ENCODE measurements at places on chromosomes 6 and 20.

DNA sequence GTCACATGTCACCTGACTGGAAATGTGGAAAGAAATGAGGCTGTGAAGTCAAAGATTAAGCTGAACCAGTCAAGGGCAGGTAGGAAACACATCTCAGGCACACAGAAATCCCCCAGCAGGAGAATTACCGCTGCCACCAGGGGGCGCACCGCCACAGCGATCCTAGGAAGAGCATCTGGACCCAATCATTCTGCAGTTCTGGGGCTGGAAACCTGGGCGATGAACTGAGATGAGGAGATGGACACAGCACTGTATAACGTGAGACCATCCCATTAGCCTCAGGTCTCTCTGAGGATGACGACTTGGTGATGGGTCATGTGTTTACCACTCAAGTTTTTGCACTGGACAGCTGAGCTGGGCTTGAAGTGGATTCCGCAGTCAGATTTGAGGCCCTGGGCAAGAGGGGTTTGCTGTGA is 6.5 kb upstream of the SLC24A3 start:
- peak; percentile 89 for DNase-seq

DNA sequence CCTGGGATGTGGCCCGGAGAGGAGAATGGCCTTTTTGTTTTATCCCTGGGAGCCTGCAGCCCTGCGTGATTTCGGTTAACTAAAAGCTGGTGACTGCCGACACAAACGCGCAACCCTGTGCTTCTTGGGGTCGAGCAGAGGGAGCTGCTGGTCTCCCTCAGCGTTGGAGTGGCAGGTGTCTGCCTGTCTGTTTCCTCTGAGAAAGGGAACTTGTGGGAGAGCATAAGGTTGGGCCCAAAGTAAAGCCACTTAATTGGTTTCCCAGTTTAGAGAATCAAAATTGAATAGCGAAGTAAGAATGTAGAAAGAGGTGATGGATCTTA is 500 bp downstream of the LTV1 start:
- DNase-seq, result no peak

DNA sequence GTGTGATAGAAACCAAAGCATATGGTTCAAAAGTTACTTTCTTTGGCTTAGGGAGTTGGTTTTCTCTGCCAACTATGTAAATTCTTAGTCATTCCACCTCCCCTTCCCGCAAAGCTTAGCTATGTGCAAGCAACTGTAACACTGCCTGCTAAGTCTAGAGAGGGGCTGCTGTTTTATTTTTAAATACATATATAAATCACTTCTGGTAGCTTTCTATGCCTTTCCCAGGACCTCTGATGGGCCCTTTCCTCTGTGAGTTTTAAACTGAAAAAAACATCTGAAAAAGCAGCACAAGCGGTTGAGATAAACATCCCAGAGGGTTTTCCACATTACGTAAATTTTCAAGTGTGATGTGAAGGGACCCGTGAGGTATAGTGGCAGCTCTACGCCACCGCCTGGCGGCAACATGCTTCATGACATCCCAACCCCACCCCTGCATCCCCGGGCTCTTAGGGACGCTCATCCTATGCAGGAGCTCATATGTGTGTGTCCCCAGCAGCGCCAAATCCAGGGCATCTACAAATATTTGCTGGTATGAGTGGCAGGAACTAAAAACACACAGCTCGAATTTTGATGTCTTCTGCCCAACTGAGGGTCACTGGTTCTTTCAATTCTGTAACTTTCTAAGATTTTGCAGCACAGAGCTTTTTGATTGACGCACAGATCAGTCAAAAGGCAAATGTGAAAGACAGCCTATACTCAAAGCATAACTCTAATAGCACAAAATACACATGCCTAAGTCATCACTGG is 12.7 kb downstream of the SAYSD1 start:
- peak; percentile 59 for DNase-seq

DNA sequence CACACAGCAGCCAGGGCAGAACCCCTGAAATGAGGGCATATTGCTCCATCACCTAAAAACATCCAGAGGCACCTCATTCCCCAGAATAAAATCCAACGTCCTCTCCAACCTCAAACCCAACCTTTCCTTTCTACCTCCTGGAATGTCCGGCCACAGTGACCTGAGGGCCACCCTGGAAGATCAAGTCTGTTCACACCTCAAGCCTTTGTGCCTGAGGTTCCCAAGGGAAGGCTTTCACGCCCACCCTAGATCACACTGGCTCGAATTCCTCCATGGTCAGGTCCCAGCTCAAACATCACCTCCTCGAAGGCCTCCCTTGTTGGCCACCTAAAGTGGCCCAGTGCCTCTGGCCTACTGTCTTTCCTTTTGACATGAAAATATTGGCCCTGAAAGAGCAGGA is 88.9 kb downstream of the ZMYND8 start:
- DNase-seq, result no peak

DNA sequence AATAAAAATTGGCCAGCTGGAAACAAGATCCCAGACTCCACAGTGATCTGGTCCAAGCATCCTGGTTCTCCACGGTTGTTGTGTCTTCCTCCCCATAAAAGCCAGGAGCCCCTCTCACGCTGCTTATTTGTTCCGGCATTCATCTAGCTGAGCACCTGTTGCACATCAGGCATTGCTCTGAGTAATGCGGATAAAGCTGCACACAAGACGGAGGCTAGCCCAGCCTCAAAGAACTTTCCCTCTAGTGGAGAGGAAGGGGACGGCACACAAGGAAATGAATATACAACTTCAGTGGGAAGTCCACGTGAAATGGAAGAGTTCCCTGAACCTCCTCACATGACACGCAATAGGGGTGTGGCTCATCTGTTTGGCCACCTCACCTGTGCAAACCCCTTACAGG is 30.3 kb upstream of the NXT1 start:
- no peak for DNase-seq

GRCh38 chr6:41056768-41057490 is 3.9 kb downstream of the APOBEC2 start:
- no peak for DNase-seq

- DNase-seq, result peak; percentile 30
Measured at GRCh38 chr6:158649289-158650143, at the start of gene SYTL3. SYTL3 (plus strand) TSS chr6:158650054; CDS start chr6:158663269, 13,215 bp downstream.

- no peak for DNase-seq
Measured at GRCh38 chr20:16553101-16553500, 20.1 kb downstream of the KIF16B start.

DNA sequence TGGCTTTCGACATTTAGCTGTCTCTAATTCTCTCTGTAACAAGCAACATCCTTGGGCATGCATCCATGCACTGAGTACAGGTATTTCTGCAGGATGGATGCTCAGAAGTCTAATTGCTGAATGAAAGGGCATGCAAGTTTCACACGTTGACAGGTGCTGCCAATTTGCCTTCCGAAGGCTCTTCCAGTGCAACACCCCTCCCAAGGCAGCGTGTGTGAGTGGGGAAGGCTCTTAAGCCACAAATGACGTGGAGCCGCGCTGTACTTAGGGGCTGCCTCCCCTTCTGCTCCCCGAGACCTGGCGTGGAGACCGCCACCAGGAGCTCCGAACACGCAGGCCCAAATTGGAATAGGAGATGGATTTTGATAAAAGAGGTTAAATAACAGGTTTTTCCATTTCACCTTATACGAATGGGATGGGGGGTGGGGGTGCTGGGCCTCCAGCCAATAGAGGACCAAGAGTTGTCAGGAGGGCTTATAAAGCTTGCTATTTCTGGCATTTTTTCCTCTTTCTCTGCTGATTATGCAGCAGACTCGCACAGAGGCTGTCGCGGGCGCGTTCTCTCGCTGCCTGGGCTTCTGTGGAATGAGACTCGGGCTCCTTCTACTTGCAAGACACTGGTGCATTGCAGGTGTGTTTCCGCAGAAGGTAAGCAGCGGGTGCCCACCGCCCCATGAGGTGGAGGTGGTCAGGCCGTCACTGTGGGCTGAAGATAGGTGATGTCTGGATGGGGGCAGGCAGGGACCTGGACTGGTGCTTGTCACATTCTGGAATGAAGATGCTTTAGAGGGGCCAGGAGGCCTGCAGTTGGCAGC is 30.9 kb downstream of the TOX2 start:
- no peak for DNase-seq

- no peak for DNase-seq
Measured at GRCh38 chr6:131787079-131787478, 20.7 kb upstream of the ENPP1 start.
